AG04450 (cell line): ENCODE measurements at places on chromosomes 5 and 9.

DNA sequence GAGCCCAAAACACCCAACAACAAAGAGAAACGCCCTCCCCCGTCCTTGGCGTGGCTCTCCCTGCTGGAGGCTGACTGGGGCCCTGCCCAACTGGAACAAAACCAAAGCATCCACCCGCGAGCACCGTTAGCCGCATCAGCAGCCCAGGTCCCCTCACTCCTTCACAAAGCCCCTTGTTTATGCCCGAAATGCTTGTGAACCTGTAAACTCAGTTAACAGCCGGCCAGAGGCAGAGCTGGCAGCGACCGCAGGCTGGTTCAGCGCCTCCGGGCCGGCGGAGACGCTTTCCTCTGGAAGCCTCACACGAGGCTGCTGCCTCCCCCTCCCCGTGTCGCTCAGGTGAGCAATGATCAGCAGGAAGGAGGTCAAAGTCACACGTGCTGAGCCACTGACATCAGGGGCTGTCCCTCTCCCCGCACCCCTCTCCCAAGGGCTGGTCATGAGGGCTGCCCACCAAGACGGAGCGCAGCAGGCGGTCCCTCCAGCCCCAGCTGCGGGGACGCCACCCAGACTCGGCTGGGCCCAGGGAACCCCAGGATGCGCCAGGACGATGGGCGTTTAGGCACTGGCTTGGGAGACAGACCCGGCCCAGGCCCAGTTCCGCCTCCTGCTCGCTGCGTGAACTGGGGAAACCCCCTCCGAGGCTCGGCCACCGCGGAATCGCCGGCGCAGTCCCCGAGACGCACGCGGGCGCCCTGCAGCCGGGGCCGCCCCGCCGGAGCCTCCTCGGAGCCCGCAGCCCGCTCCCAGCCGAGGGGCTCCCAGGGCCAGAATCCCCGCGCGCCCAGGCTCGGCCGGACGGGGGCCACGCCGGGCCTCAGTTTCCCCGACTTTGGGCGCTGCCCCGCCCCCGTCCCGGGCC, 563 bp downstream of the SNAPC4 start:
- DNase-seq = no peak

- no peak for DNase-seq
Observed at GRCh38 chr5:137340881-137341280, 158.2 kb downstream of the SPOCK1 start.

- peak; percentile 85 for DNase-seq
Observed at GRCh38 chr5:173781816-173782670, 106.1 kb upstream of the CPEB4 start.

GRCh38 chr5:6604946-6605345, 27.9 kb downstream of the NSUN2 start:
- DNase-seq = no peak

- DNase-seq = no peak
Observed at GRCh38 chr9:122846371-122846940, 18.1 kb upstream of the PDCL start.

DNA sequence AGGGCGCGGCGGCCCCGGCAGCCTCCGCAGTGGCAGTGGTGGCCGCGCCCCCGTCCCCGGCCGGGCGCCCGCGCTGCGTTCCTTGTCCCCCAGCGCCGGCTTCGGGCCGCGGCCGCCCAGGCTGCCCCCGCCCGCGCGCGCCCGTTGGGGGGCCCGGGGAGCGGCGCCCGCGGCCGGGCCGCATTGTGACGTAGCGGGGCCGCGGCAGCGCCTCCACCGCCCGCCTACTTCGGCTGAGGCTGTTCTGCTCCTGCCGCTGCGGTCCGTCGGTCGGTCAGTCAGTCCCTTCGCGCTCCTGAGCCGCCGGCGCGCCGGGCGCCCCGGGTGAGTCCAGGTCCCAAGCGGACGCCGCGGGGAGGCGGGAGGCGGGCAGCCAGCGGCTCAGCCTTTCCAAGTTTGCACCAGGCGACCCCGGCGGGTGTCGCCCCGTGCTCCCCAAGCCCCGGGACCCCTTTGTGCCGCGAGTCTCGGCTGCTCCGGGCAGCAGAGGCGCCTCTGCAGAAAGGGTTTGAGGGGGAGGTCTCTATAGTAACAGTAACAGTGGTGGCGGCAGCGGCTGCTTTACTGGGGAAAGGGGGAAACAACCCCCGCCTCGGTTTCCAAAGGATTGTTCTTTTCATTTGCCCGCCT, at the start of gene SNCAIP:
TSS of gene SNCAIP (plus strand) at position 277 of the 630 bp plus-strand sequence. CDS start 78,898 bp downstream, outside the sequence.
- no peak for DNase-seq

- DNase-seq = no peak
Observed at GRCh38 chr5:6754766-6755165, 41.5 kb downstream of the TENT4A start.

DNA sequence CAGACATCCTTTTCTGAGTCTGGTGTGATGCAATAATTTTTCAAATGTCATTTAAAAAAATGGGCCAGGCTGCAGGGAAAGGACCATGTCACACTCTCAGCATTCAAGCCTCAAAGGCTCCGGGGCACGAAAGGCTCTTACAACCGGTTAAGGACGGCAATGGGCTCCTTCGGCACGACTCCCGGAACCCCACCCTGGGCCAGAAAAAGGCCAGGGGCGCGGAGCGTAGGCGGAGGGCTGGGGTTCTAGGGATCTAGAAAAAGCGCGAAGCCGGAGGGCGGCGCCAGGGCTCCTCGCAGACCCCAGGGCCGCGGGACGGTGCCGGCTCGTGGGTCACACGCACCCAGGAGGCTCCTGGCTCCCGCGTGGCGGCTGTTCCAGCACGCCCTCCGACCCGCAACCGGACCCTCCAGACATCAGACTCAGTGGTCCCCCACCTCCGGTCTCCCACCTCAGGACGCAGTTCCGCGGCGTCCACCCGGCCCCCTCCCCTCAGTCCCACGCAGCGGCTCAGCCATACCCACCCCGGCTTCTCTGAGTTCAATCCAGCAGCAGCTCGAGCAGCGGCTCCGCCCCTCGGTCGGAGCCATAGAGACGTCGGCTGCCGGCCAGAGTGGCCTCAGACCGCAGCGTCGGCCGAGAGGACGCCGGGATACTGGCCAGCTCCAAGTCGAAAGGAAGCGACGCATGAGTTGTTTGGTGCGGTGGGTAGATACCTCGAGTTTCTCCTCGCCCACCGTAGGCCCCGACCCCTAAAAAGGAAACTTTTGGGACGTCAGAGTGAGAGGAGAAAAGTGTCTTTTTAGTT, at the start of gene TMEM267:
TSS of gene TMEM267 (minus strand) at position 568 of the 808 bp plus-strand sequence. CDS start 29,896 bp downstream, outside the sequence.
- DNase-seq = peak; percentile 85

DNA sequence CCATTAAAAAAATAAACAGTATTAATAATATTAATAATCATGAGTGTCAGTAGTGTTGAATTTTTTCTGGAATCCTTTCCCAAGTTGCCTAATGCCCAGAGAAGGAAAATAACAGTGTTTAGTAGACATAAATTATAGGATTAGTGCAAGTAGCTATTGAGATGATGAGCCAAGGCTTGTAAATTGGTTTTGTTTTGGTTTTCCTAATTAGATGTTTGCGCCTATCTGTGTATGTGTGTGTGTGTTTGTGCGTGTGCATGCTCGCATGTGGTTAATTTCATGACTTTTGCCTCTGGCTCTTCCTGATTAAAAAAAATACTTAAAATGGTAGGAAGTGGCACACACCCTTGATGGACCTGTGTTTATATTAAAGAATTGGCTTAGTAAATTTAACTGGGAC, 55.4 kb downstream of the FXN start:
- no peak for DNase-seq

- no peak for DNase-seq
Observed at GRCh38 chr5:89445106-89445745, 562.2 kb upstream of the MEF2C start.

- DNase-seq = no peak
Observed at GRCh38 chr9:131348631-131349521, 45.0 kb upstream of the PRRC2B start.

DNA sequence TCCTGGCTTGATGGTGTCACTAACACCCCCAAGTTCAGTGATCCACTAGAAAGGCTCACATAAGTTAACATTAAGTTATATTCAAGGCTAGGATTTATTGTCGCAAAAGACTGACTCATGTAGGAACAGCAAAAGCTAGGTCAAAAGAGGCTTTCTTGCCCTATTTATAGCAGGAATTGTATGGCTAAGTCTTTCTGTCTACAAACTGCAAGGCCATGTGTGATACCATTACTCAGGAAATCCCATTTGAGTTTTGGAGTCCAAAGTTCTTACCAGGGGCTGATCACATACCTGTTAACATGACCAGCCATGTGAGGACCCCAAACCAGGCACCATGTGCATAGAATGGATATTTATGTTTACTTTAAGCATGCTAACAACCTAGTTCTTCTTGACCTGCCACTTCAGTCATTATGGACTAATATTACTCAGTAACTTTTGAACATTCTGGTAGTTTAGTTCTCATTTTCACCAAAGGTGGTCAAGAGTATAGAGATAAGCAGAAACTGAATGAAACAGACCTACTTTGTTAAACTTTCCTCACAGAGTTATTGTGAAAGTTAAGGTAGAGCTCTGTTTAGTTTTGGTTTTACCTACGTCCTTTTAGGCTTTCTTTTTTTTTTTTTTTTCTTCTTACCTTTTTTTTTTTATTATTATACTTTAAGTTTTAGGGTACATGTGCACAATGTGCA, 281.1 kb downstream of the FER start:
- no peak for DNase-seq

GRCh38 chr9:113524468-113524867, 60.9 kb downstream of the RGS3 start:
- no peak for DNase-seq
